HEK293T (cell line): ENCODE measurements at places on chromosomes 6 and 20.
A peak's percentile ranks its signal among the peaks of the same experiment; 100 is the strongest.

- no peak for DNase-seq
Measured at GRCh38 chr20:20695250-20695816, 17.1 kb downstream of the RALGAPA2 start.

GRCh38 chr20:15692570-15692969, 880.7 kb downstream of the KIF16B start:
- DNase-seq = no peak

GRCh38 chr6:15999201-15999600, 129.7 kb upstream of the MYLIP start:
- DNase-seq = no peak

- DNase-seq = no peak
Measured at GRCh38 chr6:147695819-147696218, 187.3 kb downstream of the SAMD5 start.

DNA sequence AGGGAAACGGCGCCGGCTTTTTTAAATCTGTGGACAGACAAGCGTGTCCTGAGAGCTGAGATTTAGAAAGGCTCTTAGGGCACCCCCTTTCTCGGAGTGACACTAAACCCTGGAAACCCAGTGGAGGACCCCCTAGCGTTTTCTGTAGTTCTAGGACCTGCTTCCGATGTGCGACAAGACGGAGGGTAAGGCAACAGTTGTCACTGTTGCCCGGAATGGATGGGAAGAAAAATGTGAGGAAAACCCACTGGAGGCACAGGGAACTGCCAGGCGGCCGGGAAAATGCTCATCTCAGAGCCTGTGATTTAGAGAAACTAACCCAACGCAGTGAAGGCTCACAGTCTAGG, 551 bp upstream of the ATP5F1E start:
- DNase-seq = peak; percentile 55

GRCh38 chr20:49785149-49785851, 27.3 kb upstream of the SLC9A8 start:
- no peak for DNase-seq

- DNase-seq = no peak
Measured at GRCh38 chr20:43736588-43737158, 9.9 kb upstream of the GTSF1L start.

- no peak for DNase-seq
Measured at GRCh38 chr6:52570291-52570700, 6.6 kb downstream of the TRAM2 start.

- DNase-seq = no peak
Measured at GRCh38 chr6:158021814-158022748, 40.4 kb downstream of the SYNJ2 start.

DNA sequence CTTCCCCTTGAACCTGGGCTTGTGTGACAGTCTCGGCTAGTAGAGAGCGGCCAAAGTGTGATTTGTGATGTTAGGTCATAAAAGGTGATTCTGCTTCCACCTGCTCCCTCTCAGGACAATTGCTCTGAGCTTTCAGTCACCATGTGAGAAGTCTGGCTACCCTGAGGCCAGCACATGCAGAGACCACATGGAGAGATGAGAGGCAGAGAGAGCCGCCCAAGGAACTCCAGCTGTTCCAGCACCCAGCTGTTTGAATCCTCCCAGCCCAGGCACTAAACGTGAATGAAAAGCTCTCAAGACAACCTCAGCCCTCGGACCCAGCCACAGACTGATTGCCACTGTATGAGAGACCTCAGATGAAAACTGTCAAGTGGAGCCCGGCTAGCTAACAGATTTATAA, 143.4 kb upstream of the EEF1E1 start:
- DNase-seq = no peak

DNA sequence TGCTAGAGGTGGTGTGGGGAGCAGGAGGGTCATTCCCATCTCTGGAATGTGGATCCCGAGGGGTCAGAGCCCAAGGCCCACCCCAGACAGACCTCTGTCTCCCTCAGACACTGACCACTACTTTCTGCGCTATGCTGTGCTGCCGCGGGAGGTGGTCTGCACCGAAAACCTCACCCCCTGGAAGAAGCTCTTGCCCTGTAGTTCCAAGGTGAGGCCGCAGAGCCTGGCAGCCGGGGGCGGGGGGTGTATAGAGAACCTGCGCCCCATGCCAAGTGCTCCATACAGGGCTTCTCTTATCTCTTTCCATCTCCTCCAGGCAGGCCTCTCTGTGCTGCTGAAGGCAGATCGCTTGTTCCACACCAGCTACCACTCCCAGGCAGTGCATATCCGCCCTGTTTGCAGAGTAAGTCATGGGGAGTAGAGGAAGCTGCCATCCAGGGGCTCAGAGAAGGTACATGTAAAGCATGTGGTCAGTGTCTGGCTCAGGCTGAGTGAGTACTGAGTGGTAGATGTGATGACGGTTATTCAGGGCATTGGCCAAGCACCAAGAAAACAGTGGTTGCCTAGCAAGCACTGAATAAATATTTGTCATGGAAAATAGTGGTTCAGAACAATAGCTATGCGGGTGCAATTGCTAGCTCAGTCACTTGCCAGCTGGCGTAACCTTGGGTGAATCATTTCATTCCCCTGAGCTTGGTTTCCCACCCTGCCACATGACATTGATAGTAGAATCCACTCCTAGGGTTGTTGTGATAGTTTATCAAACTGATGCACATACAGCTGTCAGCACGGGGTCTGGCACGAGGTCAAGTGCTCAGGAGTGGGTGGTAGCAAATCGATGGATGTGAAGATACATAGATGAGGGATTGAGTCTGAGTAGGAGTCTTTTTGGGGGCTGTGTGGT, 3.5 kb downstream of the PIGT start:
- no peak for DNase-seq

- no peak for DNase-seq
Measured at GRCh38 chr6:153401751-153402150, 270.7 kb upstream of the RGS17 start.

GRCh38 chr20:21173485-21173884, 47.6 kb downstream of the KIZ start:
- no peak for DNase-seq

DNA sequence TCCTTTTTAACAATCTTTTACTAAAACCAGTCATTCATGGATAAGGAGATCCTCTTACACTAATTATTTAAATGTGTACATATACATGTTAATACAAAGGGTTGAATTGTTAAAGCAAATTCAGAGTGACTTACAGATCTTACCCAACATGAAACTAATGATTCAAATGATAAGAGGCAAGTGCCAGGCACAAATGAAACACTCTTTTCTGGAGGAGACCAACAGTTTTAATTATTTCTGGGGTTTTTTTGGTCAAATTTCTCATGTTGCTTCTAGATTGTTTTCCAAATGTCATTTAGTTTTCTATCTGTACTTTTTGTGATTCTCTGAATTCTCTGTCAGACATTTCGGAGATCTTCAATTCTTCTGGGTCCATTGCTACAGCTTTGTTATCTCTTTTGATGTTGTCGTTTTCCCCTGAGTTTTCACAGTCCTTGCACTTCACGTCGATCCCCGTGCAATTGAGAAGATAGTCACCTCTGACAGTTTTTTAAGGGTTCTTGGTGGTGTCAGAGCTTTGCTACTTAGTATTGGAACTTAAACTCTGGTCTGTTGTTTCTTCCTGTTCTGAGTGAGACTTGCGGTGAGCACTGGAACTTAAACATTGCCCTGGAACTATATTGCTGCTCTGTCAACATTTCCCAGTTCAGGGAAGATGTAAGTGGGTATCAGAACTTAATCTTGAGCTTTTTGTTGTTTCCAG, 23.2 kb downstream of the MAS1 start:
- DNase-seq = no peak

DNA sequence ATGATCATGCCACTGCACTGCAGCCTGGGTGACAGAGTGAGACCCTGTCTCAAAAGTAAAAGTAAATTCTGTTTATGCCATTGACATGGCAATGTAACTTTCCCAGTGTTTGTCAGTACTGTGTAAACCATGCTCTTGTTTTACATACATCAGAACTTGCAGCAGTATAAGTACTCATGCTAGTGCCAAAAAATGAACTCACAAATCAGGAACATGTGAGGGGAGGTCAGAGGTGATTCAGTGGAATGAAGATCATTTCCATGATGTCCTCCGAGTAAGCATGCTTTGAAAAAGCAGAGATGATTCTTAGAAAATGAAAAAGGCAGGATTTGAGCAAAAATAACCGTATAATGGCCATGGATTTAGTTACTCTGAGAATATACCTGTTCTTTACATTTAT, 81.9 kb downstream of the ANKS1A start:
- DNase-seq = no peak

- DNase-seq = peak; percentile 32
Measured at GRCh38 chr6:83592770-83593394, 80.5 kb downstream of the PRSS35 start.

DNA sequence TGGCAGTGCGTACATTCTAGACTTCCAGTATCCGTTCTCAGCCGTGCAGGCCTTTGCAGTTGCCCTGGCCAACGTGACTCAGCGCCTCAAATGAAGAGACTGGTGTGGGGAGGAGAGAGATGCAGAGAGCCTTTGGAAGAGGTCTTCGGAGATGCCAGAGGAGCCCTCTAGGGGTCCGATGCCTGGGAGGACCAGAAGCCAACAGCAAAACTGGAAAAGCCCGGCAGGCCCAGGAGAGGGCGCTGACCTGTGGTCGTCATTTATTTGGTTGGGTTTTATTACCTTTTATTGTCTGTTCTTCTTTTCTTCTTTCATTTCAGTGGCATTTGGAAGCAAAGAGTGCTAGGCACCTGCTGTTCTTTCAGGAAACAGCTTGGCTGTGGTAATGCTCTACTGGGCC, 53.3 kb upstream of the TMEM181 start:
- peak; percentile 82 for DNase-seq

DNA sequence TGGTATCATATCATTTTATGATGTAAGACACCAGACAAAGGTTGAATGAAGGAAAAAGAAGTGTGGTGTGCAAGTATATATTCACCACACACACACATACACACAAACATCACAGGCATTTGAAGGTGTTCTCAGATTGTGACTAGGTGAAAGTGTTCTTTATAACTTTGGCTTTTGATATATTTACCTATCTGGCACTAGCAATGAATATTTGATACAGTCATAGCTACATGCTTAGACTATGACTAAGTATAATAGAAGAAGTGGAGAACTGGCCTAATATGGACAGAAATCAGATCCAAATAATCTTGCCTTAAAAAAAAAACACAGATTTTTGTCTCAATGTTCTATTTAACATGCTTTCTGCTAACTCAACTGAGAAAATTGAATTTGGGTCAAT, 809.9 kb downstream of the KIF16B start:
- DNase-seq = no peak

GRCh38 chr6:111779660-111780059, 93.6 kb downstream of the FYN start:
- DNase-seq = no peak

DNA sequence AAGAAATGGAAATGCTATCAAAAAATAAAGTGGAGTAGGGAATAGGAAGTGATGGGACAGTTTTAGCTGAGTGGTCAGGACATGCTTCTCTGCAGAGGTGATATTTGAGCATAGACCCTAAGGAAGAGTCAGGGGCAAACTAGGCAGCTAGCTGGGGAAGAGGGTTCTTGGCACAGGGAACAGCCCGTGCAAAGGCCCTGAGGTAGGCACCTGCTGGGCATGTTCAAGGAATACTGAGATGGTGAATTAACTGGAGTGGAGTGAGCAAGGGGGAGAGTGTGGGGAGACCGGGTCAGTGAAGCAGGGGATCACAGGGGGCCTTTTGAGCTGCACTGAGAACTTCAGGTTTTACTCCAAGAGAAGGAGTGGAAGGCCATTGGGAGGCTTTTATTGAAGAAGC, 7.5 kb upstream of the SIRPA start:
- no peak for DNase-seq

DNA sequence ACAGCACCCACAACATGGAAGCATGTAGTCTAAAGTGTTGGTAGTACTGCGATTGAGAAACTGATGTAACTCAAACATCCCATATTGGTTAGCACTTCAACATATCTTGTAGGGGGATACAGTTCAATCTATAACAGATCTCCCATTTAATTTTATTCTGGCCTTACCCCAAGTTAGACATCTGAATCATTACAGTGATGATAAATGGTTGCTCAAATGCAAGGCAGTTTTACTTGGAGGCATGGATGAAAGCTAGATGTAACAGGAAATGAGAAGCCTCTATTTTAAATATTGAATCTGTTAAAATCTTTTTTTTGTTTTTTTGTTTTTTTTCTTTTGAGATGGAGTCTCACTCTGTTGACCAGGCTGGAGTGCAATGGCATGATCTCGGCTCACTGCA, 44.2 kb upstream of the FAM50B start:
- no peak for DNase-seq

DNA sequence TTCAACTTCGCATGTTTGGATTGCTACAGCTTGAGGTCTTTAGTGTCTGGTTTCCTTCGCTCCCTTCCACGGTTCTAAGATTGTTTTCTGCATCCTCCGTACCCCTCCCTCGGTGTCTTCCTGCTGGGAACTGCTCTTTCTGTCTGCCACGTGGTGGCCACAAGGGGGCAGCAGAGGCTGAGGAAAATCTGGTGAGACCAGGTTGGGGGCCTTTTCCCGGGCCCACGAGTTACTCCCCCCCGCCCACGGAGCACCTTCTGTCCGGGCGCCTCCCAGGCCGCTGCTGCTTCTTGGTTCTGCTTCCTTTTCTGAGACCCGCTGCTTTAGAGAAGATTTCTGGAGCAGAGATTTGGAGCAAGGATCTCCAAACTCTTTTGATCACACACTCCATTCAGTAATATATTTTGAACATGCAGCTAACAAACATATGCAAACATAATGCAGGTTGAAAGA, 21.1 kb upstream of the NOTCH4 start:
- DNase-seq = peak; percentile 91

DNA sequence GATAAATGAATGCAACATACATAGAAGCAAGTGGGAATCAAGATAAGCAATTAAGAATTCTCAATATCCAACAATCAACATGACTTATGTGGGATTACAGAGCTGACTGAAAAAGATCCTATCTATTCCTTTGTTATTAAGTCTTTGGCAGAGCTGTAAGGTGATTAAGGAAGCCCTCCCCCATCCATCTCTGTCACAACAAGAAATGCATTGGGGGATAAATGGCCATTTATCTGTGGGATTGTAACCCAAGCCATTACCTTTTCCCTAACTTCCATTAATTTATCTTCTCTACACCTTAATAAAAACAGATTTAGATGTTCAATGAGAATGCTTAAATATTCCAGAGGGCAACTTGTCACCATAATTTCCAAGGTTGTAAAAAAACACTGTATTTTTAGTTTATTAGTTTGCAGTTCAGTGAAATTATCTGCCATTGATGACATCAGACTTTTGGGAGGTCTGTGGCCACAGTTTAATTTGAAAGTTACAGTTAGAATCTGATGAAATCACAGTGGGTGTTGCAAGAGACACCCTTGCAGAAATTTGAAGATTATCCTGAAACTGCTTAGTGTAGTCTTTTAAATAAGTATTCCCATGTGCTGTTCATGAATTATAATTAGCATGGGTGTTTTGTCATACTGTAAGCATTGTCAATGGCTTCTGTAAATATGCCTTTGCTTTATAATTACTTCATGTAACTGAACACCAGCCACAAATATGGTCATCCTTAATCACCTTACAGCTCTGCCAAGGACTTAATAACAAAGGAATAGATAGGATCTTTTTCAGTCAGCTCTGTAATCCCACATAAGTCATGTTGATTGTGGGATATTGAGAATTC, 49.4 kb upstream of the FYN start:
- no peak for DNase-seq

- no peak for DNase-seq
Measured at GRCh38 chr6:33967265-33967767, 163.5 kb upstream of the MLN start.
